Ureter (tissue), 1 donor: ENCODE measurements at places on chromosomes 3 and 15.

DNA sequence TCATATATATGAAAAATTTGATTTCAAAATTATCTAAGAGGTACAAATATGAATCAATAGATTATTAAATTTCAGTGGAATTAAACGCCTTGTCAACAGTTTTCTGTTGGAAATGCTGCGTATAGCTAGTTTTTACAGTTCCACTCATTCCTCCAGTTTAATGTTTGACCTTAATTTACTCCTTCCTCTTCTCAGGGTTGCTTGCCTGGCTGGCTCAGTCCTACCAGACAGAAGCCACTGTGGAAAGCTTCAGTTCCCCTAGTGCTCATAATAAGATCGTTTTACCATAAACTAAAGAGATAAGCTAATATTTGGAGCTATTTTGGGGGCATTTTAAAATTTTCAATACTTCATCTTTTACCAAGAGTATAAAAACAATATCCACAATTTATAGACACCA lies 22.8 kb downstream of the EMC7 start:
- no peak for DNase-seq

DNA sequence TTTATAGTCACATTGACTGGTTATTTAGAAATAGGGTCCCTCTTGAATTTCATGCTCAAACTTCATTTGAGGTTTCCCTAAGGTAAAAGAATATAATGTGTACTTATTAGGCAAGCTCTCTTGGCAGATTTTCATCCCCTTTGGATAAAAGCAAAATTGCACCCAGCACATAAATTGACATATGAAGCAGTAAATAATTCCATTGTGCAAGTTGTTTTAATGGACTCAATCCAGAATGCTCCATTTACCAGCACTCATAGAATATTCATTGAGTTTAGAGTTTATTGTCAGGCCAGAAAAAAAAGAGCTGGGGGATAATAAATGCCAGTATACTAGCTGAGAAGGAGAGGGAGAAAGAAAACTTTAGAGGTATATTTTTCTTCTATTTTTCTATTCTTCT lies 136.8 kb downstream of the TPRG1 start:
- DNase-seq = no peak

DNA sequence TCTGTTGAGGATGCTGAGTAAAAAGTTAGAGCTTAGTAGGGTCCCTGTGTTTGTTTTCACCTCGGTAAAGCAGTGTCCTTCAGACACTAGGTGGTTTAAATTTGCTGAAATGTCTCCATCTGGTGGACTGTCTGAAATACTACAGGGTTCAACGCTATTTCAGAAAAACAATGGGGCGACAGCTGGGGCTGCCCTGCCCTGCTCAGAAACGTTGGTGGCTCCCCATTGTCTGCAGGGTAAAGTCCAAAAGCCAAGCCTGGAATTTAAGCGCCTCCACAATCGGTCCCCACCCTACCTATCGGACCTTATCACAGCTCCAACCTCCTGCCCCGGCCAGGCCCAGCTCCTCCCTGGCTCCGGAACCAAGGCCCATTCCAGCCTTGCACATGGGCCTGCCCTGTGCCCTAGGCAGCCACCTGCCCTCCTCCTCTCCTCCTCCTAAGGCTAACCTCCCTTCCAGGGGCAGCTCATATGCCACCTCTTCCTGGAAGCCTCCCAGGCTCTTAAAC lies 4.3 kb upstream of the TSEN2 start:
- DNase-seq = no peak

DNA sequence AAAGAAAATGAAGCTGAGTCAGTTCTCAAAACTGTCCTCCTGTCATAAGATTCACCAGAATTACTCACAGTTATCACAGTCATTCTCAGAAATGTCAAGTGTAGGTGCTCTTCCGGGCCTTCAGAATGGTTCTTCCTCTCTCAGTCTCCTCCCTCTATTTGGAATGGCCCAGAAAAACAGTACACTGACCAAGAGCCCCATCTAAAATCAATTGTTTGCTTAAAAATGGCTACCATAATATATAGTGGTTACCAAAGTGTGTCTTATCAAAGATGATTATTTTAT lies 99.8 kb downstream of the MECOM start:
- DNase-seq = no peak

GRCh38 chr3:171833789-171834460 lies 9.2 kb upstream of the TMEM212 start:
- no peak for DNase-seq
